ENCODE measurements at places on chromosomes 3 and 15. TPM values are rescaled to one million over a fixed set of nuclear protein-coding genes. Genes with fewer than 3 reads are reported as not detected.

The UACA gene
- total RNA-seq, result 39.4 TPM

The SSUH2 gene
- 1.6 TPM for total RNA-seq

The PRICKLE2 gene
- total RNA-seq, result 2.4 TPM

The NR1I2 gene
- total RNA-seq, result not detected

The KLHL40 gene
- not detected for total RNA-seq

The RAB6B gene
- 2.1 TPM for total RNA-seq

The CHD2 gene
- total RNA-seq, result 33.1 TPM

The RARRES1 gene
- 7.6 TPM for total RNA-seq

The CHRNA3 gene
- total RNA-seq, result 0.35 TPM

The NPTN gene
- 208 TPM for total RNA-seq

The THAP10 gene
- total RNA-seq, result 5.0 TPM

The CP gene
- total RNA-seq, result 7.4 TPM

The CASR gene
- not detected for total RNA-seq

The CACNA2D2 gene
- total RNA-seq, result 0.42 TPM

The AGBL1 gene
- not detected for total RNA-seq
